ENCODE measurements at places on chromosomes 4 and X. TPM values are rescaled to one million over a fixed set of nuclear protein-coding genes. Genes with fewer than 3 reads are reported as not detected.

GRCh38 chrX:103687696-103688201, 1.2 kb upstream of the MORF4L2 start:
- H3K36me3 ChIP-seq, result no peaks in the 10 kb centered on the region
- no peaks in the 10 kb centered on the region for H3K27me3 ChIP-seq
- H3K4me1 ChIP-seq, result peaks cover 26% of the 10 kb centered on the region
- no peak overlapping the region for H3K4me3 ChIP-seq
- DNase-seq, result peak; percentile 72

- DNase-seq, result no peak
- H3K4me1 ChIP-seq, result no peaks in the 10 kb centered on the region
- H3K27ac ChIP-seq, result no peak overlapping the region
- H3K4me3 ChIP-seq, result no peak overlapping the region
- H3K27me3 ChIP-seq, result no peaks in the 10 kb centered on the region
These were observed 17.1 kb upstream of the RAI2 start for GRCh38 chrX:17878028-17878670.

The CBLL2 gene
- 0.33 TPM for total RNA-seq

GRCh38 chrX:46626566-46626965, 53.0 kb downstream of the CHST7 start:
- H3K4me1 ChIP-seq, result peaks cover 4% of the 10 kb centered on the region
- DNase-seq, result no peak
- H3K27me3 ChIP-seq, result no peaks in the 10 kb centered on the region
- no peaks in the 10 kb centered on the region for H3K36me3 ChIP-seq
- H3K4me3 ChIP-seq, result no peak overlapping the region

The DHRSX gene
- 14.8 TPM for total RNA-seq
